Keratinocyte (primary cell): ENCODE measurements at places on chromosomes 16 and 17.

DNA sequence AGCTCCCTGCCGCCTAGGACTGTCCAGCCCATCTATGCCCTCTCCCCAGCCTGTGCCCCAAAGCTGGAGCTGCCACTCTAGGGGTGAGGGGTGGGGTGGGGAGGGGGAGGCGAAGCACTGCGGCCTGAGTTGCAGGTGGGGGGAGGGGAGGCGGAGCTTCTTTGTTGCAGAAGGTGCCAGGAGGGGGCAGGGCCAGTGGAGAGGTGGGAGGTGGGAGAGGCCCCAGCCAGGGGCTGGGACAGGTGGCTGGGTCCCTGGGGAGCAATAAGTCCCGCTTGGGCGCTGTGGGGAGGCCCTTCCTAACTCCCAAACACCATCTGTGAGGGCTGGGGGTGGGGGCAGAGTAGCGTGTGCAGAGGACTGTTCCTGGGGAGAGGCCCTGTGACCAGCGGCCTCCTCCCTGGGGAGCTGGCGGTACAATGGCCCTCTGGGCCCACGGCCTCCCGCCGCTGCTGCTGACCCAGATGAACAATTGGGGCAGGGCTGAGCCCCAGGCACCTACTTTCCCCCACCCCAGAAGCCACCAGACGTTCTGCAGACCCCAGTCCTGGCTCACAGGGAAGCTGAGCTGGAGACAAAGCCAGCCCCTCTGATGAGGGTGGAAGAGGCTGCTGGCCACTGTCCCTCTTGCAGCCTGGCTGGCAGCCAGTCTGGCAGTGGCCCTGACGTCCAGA lies 2.2 kb upstream of the NTN3 start:
- DNase-seq = no peak

- no peak for DNase-seq
Measured at GRCh38 chr16:86604436-86605193, 26.3 kb downstream of the FOXL1 start.

DNA sequence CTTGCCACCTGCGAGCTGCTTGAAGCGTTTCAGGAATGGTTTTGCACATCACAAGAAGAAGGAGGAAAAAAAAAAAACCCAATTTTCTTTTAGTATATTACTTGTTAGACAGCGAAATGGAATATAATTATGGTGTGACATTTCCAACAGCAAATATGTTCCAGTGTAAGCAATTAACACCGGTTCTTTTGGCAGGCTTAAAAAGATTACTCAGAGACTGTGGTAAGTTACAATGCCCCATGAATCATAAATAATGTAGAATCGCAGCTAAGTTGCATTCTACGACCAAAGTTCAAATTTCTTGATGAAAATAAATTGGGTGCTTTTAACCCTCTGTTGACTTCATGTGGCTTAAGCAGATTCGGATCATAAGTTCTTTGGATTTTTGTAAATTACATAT lies 245.2 kb downstream of the XYLT1 start:
- no peak for DNase-seq

GRCh38 chr17:64508683-64509082 lies 1.9 kb downstream of the CEP95 start:
- no peak for DNase-seq

DNA sequence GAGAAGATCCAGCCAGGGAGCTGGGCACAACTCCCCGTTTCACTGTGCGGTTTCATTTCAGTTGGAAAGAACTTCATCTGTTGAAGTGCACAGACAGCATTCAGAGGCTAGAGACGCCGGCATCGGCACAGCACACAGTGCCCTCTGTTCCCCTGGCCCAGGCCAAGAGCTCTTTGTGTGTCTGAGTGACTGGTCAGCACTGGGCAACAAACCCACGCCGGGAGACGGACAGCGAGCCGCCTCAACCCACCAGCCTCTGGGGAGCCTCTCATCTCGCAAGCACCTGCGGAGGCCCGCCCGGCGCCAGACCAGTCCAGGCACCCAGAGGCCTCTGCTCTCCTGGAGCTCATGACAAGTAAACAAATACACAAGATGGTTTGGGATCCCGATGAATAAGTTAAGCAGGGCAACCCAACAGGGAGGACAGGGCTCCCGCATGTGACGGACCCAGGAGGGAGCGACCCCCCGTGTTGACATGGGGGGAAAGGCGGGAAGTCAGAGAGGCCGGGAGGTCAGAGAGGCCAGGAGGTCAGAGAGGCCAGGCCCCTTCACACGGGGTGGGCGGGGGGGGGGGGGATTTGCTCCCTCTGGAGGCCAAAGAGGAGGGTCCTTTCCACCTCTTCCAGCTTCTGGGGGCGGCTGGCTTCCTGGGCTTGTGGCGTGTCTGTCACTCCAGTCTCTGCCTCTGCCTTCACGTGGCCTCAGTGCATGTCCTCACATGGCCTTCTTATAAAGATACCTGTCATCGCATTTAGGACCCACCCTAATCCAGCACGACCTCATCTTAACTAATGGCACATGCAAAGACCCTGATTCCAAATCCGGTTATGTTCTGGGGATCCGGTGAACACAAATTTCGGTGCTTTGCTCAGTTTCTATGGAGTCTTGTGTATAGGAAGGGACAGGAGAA lies 25.8 kb upstream of the KLHDC4 start:
- DNase-seq = no peak

DNA sequence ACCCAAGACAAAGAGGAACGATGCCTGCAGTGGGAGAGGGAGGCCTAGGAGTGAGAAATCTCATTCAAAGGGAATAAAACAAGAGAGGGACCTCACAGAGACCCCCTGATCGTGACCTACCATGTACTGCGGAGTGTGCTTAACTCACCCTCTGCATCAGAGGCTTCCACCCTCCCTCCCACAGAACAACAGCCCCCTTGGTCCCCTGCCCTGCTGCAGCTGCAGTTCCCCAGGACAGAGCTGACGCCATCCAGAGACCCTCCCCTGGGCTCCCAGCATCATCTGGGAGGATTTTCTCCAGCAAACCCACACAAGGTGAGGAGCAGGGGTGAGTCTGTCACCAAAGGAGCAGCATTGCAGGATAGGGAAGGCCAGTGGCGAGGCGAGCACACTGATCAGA lies 39.8 kb downstream of the TLE7 start:
- DNase-seq = no peak

GRCh38 chr16:70419384-70420327 lies 19.2 kb downstream of the ST3GAL2 start:
- DNase-seq = no peak

GRCh38 chr16:24610416-24610755 lies 71.0 kb downstream of the RBBP6 start:
- DNase-seq = no peak

- no peak for DNase-seq
Measured at GRCh38 chr17:74770498-74771318, 5.4 kb downstream of the NAT9 start.

DNA sequence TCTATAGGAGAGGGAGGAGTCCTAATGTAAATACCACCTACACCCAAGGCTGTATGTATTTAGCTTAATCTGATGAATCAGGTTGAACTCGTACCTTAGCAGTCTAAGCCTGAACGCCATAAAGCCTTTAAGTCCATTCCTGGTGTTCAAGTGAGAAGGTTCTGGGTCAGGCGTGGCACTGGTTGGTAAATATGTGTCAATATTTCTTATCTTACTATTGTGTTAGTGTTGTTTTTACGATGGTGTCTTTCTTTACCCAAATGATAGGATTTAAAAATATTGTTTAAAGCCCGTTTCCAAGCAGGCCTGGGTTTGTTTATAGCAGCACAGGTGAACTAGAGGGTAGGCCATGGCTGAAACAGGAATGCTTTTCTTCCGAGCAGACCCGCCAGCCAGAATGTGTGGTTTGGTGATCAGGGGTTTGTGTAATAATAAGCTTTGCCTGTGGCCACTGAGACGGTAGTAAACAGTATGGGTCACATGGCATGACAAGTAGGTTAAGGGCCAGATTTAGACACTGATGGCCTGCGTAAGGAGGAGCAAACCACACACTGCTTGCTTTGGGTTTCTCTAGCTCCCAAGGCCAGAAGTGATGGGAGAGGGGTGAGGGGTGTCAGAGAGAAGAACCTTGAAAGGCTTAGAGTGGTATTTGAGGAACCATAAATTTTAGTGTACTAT lies 3.3 kb downstream of the TMEM94 start:
- DNase-seq = no peak

- DNase-seq = no peak
Measured at GRCh38 chr17:43787728-43788127, 7.5 kb downstream of the CFAP97D1 start.

DNA sequence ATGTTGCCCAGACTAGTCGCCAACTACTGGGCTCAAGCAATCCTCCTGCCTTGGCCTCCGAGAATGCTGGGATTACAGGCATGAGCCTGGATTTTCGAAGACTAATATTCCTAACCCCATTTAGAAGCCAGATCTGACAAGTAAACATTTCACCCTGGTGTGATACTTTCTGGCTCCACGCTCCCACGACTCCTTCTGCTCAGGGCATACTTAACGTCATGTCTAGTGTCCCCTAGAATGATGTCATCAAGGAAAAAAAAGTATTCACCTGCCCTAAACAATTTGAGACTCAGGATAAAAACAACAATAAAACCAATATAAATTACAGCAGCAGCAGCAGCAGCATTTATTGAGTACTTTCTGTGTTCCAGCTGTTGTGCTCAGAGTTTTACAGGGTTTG lies 13.2 kb downstream of the ITGB3 start:
- DNase-seq = no peak

DNA sequence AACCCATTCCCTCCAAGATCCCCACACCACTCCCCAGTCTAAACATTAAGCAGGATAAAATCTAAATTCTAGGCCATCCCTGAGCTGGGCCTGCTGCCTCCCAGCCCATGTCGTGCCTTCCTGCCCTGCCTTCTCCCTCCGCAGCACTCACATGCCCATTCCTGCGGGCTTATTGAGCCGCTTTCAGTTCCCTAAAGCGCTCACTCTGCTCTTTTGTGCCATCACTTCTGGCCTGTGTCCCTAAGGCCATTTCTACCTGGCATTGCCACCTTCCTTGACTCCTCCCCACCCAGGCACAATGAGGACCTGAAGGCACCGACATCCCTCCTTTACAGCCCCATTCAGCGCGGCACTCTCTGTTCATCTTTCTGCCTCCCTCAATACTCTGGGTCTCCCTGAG lies 13.0 kb upstream of the RAB5C start:
- no peak for DNase-seq

DNA sequence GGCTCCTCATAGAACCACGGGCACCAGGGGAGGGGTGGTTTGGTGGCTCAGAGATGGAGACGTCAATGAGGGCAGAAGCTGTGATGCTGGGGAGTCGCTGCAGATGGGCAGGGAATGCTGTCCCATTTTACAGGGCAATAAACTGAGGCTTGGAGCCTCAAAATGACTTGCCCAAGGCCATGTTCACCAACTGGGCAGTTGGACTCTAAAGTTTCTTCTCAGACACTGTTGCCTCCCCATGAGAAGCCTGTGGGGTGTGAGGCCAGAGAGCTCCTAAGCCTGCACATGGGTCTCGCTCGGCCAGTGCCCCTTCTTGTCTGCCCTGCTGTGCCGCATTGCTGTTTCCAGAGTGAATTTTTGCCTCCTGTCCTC lies 38.6 kb downstream of the CPNE2 start:
- DNase-seq = no peak

DNA sequence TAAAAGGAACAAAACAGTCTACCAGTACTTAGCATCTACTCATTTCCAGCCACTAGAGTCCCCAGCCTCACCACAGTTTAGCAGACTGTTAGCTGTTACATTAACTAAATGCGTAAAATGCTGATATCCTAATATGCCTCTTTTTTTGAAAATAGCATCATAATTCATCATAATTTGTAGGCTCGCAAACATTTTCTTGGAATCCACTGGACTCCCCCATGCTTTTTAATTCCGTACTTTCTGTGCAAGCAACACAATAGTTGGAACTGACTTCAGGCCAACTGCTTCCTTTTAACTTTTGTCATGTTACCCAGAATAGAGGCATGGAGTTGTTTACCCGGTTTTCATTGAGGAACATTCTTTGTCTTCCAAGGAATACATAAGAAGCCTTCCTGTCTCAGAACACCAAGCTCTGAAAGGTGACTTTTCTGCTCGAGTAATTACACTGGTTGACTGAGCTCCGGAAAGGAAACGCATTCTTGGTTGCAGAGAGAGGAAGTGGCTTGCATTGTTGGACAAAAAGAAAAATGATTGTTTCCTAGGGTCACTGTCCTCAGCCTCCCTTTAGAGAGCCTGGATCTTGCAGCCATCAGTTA lies 30.9 kb upstream of the SEC14L1 start:
- no peak for DNase-seq

GRCh38 chr17:79887451-79887991 lies 48.3 kb upstream of the CBX4 start:
- DNase-seq = no peak
